ENCODE measurements at places on chromosomes 7 and 10.

- no peak for DNase-seq
These were observed at the start of gene C10orf62 for GRCh38 chr10:97589479-97589878. Gene C10orf62 (plus strand): TSS chr10:97589721. CDS start chr10:97589898, 177 bp downstream.

DNA sequence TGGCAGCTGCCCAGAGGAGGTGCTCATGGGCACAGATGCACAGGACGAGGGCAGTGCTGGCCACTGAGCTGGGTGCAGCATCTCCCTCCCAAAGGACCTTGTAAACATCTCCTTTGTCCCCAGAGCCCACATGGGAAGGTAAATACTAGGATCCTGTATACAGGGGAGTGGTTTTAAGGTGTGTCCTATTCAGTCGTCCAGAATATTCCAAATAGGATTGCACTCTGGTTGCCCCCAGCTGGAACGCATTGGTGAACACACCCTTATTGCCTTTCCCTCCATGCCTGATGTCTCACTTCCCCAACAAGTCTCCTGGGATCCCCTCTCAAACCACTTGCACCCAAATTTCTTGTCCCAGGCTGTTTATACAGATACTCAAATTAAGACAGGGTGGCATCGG, 152.0 kb upstream of the PCBD1 start:
- no peak for DNase-seq

DNA sequence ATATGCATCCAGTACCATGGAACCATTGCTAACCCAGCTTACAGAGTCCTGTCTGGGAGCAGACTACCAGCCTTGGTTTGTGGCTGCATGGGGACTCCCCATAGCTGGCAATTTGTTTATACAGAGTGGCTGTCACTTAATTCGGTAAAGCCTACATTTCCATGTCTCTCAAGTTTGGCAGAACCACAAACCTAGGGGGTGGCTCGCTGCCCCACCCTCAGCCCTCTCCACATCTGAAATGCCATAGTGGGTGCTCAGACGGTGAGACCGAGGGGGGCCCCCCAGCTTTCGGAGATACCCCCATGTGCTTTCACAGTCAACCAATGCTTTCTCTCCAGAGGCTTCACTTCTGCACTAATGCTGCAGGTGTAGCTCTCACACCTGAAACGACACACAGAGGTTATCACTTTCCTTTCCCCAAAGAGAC, 75.5 kb upstream of the KAT6B start:
- peak; percentile 35 for DNase-seq

DNA sequence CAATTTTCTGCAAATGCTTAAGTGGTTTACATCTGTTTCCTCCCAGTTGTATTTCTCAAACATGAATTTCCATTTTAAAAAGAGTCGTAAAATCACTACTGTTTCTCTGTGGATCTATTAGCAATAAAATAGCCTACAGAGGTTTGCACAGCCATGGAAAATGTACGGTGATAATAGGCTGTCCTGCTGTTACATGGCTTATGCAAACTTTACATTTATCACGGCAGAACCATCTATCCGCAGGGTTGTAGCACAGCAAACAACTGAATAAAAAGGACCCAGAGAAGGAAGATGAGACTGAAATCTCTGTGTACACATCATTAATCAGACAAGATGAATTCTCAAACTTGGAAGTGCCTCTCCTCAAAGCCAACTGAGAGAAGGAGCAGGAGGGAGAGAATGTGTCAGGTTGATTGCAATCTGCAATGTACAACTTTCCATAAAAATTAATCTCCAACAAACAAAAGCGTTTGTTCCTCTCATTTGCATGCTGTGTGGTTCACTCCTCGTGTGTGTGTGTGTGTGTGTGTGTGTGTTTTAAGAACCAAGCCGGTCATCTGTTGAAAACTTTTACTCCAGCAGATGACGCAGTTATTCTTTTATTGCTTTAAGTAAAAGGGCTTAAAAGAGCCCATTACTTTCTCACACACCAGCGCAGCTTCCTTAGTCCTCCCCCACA, 279.3 kb downstream of the SKAP2 start:
- DNase-seq, result no peak

- DNase-seq, result no peak
These were observed 80.1 kb downstream of the ZFAND4 start for GRCh38 chr10:45592432-45592831.

DNA sequence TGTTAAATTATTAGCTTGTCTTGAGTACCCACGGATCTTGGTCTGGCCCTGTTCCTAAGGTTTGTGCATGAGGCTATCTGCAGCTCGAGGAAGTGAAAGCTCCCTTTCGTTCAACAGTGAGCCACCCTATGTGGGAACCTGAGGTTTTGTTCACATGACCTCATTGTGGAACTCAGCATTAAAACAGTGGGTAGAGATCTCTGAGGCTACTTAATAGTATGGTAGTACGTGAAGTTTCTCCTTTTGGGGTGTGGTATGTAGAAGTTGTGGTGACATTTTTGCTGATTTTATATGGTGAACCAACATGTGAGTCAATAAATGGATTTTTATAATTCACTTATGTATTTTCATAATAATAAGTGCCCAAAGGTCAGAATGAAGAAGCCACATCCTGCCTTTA, 252.7 kb upstream of the FERD3L start:
- peak; percentile 18 for DNase-seq
